ENCODE measurements at places on chromosomes 3 and 15. TPM values are rescaled to one million over a fixed set of nuclear protein-coding genes. Genes with fewer than 3 reads are reported as not detected.

The CD96 gene
- total RNA-seq, result 67.6 TPM

DNA sequence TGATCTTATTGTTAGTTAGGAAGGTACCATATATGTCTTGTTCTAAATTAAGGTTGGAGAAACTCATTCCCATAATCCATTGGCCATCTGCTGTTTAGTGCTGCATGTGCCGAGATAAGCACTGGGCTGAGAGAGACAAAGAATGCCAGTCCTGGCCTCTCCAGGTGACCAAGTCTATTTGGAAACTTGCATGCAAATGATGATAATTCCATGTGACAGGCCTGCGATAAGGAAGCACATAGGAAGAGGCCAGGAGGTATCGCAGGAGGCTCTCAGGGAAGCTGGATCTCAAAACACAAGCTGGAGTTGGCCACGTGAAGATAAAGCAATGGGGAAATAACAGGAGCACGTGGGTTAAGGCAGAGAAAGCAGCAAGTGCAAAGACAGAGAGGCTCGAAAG is 39.7 kb downstream of the MYO5C start:
- ATAC-seq, result no peak

DNA sequence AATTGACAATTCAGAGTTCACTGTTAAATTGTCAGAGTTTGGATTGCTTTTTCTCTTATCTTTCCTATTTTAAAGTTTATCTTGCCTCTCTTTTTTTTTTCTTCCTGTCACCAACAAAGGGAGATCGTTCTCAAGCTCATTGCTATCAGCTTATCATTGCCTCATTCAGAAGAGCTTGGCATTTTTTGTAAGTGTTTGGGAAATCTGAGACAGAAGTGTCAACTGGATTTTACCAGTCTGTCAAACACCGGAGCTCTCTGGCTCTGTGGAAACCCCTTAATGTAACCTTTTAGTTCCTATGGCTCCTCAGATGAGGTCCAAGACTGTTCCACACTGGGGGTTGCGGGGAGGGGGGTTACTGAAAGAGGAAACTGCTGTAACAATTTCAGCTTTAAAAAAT is 10.6 kb upstream of the TFG start:
- ATAC-seq, result no peak

DNA sequence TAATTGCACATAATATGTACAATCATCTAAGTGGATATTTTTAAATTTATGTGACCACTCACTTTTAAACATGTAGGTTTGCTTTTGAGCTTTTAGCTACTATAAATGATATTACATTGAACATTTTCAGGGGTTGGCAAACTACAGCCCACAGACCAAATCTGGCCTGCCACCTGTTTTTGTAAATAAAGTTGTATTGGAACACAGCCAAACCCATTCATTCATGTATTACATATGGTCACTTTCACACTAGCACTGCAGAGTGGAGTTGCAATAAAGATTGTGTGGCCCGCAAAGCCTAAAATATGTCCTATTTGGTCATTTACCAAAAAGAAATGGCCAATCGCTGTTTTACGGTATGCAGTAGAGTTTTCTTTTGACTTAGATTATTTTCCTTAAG is 21.2 kb downstream of the CMTM7 start:
- ATAC-seq, result no peak

The GPR149 gene
- not detected for total RNA-seq

GRCh38 chr3:70951316-70951715 is 632.2 kb downstream of the FOXP1 start:
- ATAC-seq, result no peak

DNA sequence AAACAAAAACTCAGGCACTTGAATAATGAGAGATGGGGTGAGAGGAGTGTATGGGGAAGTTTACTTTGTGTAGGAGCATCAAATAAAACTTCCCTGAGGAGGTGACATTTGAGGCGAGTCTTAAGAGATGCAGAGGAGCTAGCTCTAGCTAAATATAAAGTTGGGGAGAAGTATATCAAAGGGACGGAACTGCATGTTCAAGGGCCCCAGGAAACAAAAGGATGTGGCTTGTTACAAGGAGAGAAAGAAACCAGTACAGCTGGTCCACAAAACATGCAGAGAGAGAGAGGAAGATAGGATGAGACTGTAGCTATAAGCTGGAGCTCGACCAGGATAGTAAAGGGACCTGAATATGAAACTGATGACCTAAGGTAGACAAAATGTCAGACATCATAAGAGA is 17.6 kb downstream of the FEZF2 start:
- ATAC-seq, result no peak

The MFSD1 gene
- 28.3 TPM for total RNA-seq

- ATAC-seq, result no peak
Measured at GRCh38 chr15:89783861-89784685, 7.9 kb downstream of the MESP2 start.

GRCh38 chr3:17840651-17841050 is 98.2 kb upstream of the TBC1D5 start:
- ATAC-seq, result no peak

GRCh38 chr3:69439643-69440270 is 53.9 kb upstream of the FRMD4B start:
- no peak for ATAC-seq

The SYNM gene
- 0.58 TPM for total RNA-seq

DNA sequence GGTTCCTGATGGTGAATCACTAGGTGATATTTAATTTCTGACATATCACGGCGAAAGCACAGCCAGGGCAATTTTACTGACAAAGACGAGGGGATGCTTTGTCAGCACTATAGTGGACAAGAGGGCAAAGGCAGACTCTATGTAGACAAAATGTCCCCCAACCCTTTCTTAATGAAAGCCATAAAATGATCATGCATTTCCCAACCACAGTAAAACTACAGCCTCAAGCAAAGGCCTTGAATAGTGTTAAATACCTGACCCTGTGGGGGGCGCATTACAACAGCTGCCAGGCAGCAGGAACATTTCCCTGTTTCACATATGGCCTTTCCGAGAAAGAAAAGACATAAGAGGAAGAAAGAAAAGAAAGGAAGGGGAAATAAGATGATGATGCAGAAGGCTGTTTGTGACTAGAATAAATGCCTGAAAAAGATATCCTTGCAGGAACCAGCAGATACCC is 49.5 kb downstream of the GLDN start:
- ATAC-seq, result no peak

- no peak for ATAC-seq
Measured at GRCh38 chr3:133016838-133017309, 21.3 kb upstream of the TMEM108 start.

DNA sequence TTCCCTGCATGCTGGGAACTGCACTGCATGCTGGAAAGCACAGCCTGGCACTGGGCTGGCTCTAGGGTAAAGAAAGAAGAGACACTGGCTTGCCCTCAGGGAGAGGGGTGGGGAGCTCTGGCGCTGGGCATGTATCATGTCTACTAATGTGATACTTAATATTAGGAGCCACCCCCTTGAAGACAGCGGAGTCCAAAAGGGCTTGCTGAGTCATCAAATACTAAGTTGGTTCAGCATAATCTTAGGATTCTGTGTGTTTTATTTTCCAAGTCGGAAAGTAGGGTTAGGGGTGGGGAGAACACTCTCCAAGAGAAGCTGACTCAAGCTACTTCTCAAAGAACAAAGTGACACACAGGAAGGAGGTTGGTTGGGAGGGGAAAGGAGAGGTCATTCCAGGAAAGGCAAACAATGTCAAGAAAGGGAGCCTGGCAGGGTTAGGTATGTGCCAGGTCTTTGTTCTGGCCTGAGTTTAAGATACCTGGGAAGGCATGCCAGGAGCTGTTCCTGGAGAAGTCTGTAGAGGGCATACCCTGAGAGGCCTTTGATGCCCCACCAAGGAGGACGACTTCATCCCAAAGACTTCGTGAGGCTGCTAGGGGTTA is 237.8 kb upstream of the NR2E3 start:
- ATAC-seq, result no peak

DNA sequence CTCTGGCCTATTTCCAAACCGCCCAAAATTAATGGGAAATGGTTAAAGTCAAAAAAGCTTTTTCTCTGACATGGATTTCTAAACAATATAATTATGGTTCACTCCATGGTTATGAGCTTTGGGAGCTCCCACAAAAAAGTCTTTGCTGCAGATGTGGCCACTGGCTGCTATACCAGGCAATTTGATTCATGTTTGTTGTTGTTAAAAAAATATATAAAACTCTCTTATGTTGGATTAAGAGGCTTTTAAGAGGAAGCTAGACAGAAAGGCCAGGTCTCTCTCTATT is 258.6 kb downstream of the TIGIT start:
- ATAC-seq, result no peak

DNA sequence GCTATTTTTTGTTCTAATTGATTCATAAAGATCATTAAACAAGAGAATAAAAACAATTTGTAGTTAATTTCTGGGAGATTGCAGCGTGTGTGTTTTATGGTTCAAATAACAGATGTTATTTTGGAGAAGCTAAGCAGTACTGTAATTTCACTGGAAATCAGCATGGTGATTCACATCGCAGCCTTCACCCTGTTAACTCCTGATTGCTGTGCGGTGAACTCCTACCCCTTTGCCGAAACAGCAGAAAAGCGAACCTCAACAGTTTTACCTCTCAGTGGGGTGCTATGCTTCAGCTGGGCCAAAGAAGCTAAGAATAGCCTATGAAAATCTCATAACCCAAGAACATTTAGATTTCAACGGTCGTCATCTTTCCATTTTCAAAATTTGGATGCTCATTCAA is 441.5 kb upstream of the RARB start:
- ATAC-seq, result no peak

The HRG gene
- total RNA-seq, result not detected

DNA sequence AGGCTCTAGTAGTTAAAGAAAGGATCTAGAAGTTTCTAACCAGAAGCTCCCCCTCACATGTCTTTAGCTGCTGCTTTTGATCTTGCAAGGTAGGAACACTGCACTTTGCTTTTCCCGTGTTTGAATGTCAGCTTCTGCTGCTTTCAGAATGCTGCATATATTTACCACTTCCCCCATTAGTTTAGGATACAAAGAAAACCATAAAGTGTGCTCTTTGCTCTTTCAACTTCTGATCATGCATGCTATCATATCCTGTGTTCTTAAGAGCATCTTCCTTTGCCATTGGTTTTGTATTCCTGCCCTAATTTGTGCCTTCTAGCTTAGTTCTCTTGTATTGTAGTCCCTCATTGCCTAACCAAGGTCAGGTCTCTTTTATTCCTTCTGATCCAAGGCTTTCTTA is 43.3 kb downstream of the ZNF609 start:
- peak; percentile 34 for ATAC-seq

DNA sequence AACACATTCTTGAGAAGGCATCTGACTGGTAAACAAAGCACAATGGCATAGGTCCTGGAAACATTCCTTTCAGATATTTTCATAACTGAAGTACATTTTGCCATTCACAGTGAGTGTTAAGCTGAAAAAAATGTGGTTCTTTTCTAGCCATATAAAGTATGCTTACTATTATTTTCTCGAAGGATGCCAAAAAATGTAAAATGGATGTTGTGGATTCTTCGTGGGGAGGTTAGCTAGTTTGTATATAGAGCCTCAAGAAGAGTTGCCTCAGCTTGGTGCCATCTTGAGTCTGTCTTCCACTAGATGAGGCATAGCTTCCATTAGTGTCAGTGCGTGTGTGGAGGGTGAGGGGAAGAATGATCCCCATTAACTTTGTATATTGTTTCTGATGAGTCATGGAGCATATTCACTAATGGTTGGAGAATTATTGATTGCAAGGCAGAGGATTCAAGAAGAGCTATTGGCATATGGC is 4.1 kb downstream of the MBNL1 start:
- peak; percentile 37 for ATAC-seq

- ATAC-seq, result no peak
Measured at GRCh38 chr15:37206690-37207089, 106.3 kb upstream of the MEIS2 start.

- no peak for ATAC-seq
Measured at GRCh38 chr3:10653241-10653640, 147.9 kb upstream of the ATP2B2 start.

GRCh38 chr3:27391796-27392195 is 22.6 kb upstream of the NEK10 start:
- no peak for ATAC-seq

The LIPC gene
- total RNA-seq, result 0.17 TPM

- no peak for ATAC-seq
Measured at GRCh38 chr15:26879706-26880105, 12.8 kb downstream of the GABRA5 start.

DNA sequence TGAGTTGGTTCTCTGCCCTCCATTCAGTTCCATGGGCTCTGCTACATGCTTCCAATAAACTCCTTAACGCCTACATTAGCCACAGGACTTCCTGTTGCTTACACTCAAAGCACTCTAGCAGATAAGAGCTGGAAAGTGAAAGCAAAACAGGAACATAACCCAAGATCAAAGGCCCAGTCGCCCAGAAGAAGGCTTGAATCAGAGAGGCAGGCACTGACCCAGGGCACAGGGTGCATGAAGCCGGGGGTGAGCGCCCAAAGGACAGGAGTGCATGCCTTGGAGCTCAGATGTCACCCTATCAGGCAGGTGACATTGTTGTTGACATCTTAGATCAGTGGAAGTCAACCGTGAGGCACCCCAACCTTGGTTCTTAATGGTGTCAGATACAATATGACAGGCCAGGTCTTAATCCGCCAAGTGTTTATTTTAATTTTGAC is 235.1 kb downstream of the UACA start:
- ATAC-seq, result peak; percentile 97

GRCh38 chr15:65286069-65286703 is 497 bp downstream of the PARP16 start:
- peak; percentile 47 for ATAC-seq

The GOLGA8S gene
- 0.06 TPM for total RNA-seq

DNA sequence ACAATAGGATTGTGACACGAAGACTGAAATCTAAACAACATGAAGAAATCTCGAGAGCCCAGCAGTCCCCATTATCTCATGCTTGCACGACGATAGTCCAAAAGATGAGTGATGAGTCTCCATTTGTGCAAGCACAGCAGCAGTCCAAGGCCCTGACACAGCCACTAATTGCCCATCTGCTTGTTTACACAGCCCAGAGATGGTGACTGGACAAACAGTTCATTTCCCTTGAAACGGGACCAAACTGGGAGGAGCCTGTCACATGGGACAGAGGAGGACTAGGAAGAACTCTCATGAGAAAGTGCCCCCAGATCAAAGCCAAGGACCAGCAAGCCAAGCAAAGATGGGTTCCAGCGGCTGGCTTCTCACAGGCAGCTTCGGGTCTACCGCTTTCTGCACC is 121.0 kb downstream of the GREM1 start:
- ATAC-seq, result no peak

GRCh38 chr3:46665763-46666452 is 27.6 kb downstream of the ALS2CL start:
- ATAC-seq, result no peak

DNA sequence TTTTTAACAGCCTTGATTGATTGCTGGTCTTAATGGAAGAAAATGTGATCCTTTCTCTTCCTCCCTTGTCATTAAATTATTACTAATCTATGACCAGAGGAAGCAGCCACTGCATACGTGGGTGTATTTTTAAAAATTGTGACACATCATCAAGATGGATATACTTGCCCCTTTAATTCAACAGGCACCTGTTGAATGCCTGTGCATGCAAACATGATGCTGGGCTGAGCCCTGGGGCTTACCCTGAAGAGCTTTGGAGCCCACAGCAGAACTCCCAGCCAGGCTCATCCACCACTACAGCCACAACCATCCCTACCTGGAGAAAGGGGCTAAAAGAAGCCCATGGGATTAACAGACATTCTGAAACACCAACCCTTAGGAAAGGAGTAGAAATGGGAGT is 297.2 kb upstream of the CTDSPL start:
- no peak for ATAC-seq
